Mesenteric fat pad (tissue), 1 donor: ENCODE measurements at places on chromosomes 11 and 22.

- DNase-seq = peak; percentile 74
Measured at GRCh38 chr11:117914991-117915618, 14.1 kb downstream of the TMPRSS13 start.

- DNase-seq = no peak
Measured at GRCh38 chr11:118497831-118498230, 29.4 kb upstream of the TTC36 start.

DNA sequence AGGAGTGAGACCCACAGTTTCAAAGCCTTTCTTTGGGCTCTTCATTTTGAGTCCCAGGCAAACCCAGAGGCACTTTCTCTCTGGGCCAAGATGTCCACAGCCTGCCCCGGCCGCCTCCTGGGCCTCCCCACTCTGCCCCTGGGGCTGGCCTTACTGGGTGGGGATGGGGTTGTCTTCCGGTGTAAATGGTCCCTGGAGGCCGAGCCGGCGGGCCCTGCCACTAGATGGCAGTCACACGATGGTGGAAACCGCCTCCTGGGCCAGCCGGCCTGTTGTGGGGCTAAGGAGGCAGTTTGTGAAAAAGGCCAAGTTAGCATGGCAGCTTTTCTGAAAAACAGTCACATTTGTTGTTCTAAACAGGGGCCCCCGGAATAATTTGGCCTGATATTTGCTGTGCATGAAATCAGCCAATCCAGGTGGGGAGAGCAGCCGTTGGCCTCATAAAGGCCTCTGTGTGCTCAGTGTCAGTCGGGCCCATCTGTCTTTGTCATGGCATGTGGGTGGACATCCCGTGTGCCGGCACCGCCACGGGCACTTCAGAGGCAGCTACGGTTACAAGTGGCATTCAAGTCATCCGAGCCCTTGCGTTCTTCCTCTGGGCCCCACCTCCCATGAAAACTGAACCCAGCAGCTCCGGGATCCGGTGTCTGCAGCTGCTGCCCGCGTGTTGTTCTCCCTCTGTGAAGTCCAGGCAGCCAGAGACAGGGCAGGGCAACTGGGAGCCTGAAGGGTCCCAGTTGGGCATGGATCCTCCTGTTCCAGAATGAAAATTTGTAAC lies 6.5 kb downstream of the MRPL23 start:
- DNase-seq = no peak

DNA sequence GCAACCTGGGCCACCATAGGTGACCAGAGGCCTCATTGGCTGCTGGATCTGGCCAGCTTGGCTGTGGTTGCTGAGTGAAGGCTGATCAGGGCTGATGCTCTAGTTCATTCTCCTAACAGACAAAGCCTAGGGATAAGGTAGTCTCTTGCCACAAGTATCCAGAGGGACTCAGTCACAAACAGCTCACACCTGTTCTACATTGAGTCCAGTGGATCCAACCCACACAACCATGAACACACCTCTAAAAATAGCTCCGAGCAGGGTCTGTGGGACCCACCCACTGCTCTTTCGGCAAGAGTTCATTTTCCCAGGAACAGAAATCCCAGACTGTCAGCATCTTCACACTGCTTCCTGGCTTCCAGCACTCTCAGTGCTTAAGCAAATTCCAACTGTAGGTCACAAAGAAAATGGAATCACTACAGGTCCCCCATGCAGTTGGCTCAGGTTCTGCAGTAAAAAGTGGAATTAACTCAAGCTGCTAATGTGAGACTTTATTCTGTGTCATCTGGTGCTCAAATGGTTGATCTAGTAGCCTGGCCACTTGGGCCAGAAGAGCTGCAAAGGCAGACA lies 67.3 kb downstream of the PPFIBP2 start:
- DNase-seq = no peak
